Heart right ventricle (tissue), 16 donors: ENCODE measurements at places on chromosomes 2 and 18. TPM values are rescaled to one million over a fixed set of nuclear protein-coding genes. Genes with fewer than 3 reads are reported as not detected.

GRCh38 chr2:1488851-1489250, 75.6 kb downstream of the TPO start:
- no peak for DNase-seq
- no peaks in the 10 kb centered on the region for H3K27me3 ChIP-seq
- no peaks in the 10 kb centered on the region for H3K36me3 ChIP-seq
- no peak overlapping the region for H3K4me3 ChIP-seq

DNA sequence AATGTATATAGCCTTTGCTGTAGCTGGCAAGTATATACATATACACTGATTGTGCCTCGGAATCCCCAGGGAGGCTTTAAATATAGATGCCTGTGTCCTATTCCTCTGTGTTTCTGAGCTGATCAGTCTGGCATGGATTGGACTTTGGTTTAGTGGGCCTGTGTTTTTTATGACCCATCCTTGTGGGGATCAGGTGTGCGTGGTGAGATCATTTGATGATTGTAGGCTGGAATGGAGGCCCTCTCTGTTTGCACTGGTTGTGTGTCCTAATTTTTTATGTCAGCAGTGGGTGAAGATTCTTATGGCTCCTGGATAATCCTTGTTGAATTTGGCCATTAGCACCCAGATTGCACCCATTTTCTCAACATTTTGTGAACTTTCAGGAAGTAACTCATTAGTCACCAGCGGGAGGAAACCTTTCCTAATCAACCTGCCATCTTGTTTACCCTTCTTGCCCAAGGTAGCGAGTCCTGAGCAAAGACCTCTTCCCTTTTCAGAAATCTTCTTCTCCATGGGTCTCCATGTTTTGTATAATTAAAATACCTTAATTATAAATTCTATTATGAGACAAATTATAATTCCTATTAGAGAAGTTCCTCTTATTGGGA, 75.8 kb downstream of the UGGT1 start:
- H3K27me3 ChIP-seq, result no peaks in the 10 kb centered on the region
- no peaks in the 10 kb centered on the region for H3K4me1 ChIP-seq
- no peak overlapping the region for H3K4me3 ChIP-seq
- H3K36me3 ChIP-seq, result peaks cover 42% of the 10 kb centered on the region
- H3K27ac ChIP-seq, result no peak overlapping the region
- DNase-seq, result no peak

DNA sequence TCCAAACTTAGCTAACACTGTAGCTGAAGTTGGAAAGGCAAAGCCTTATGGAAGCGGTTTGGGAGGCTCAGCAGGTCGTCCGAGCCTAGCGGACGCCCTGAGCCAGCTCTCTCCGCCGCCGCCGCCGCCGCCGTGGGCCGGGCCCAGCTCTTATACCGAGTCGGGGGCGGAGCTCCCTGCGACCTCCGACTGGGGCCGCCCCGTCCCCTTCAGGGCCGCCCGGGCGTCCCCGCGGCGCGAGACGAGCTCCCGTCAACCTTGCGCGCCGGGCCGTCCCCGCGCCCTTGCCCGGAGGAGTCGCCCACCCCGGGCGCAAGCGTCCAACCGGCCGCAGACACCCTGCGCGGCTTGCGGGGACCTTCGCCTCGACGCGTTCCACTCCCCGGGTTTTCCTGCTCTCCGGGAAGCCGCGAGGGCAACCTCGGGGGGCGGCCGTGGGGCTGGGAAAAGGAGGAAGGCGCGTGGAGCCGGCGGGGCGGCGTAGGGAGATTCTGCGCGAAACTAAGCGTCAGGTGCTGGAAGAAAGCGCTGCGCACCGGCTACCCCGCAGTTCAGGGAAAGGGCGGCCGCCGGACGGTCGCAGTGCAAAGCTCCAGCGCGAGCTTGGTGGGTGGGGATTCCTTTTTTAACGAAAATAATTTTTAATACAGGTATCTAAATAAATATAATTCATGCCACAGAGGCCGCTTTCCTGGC, at the start of gene SLC40A1:
SLC40A1 (minus strand) TSS at position 129 of the 696 bp plus-strand sequence. CDS start 326 bp downstream, outside the sequence.
- DNase-seq, result peak; percentile 88
- H3K4me3 ChIP-seq, result peak within 1 kb of the TSS; percentile 72
- no peaks in the 10 kb centered on the region for H3K27me3 ChIP-seq

GRCh38 chr2:140791802-140792201, 1339.0 kb downstream of the LRP1B start:
- no peak for DNase-seq
- no peaks in the 10 kb centered on the region for H3K4me1 ChIP-seq
- no peaks in the 10 kb centered on the region for H3K27me3 ChIP-seq
- H3K4me3 ChIP-seq, result no peak overlapping the region
- H3K27ac ChIP-seq, result no peak overlapping the region

Gene TTR
- polyA plus RNA-seq, result not detected

DNA sequence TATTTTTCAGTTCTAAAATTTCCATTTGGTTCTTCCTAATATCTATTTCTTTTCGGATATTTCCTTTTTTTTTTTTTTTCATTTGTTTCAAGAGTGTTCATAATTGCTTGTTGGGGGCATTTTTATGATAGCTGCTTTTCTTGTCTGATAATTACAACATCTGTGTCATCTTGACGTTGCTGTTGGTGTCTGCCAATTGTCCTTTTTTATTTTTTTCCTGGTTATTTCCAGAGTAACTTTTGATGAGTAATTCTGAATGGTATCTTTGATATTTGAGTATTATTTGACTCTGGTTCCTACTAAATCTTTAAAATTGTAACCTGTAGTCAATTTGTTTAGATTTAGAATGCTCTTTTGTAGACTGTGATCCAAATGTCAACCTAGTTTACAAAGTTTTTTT, 51.3 kb upstream of the CHRNA1 start:
- no peaks in the 10 kb centered on the region for H3K4me1 ChIP-seq
- no peak for DNase-seq
- no peaks in the 10 kb centered on the region for H3K27me3 ChIP-seq
- no peak overlapping the region for H3K4me3 ChIP-seq
- no peak overlapping the region for H3K27ac ChIP-seq
- peaks cover 13% of the 10 kb centered on the region for H3K36me3 ChIP-seq
